IPS DF 6.9 (cell line): ENCODE measurements at places on chromosomes 12 and 14.

GRCh38 chr12:11007608-11008007 lies 9.5 kb upstream of the TAS2R20 start:
- H3K4me3 ChIP-seq, result no peak overlapping the region
- H3K27ac ChIP-seq, result no peak overlapping the region
- H3K4me1 ChIP-seq, result no peaks in the 10 kb centered on the region
- no peak for DNase-seq

DNA sequence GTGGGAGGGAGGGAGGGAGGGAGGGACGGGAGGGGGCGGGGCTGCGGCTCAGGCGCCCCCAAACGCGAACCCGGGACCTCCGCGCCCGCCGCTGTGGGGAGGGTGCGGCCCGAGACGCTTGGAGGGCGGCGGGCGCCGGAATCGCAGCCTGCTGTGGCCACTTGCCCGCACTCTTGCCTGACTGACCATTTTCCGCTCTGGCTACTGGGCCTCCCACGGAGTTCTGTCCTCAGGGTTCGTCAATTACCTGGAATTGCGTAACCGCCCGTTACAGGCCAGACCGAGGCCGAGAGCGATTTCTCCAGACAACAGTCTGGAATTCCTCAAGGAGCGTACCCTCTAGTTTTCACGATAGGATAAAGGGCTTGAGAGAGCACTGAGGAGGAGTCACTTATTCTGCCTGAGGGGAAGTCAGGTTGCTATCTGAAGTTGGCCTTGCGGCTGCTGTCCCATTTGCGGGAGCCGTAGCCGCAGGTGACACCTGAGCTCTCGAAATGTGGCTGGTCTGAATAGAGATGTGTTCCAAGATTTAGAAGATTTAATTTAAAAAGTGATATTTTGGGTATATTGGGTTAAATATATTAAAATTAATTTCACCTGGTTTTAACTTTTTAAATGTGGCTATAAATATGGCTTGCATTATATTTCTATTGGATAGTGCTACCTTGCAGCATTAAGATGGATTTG lies 446 bp upstream of the ZNF641 start:
- no peak overlapping the region for H3K27ac ChIP-seq
- H3K27me3 ChIP-seq, result no peaks in the 10 kb centered on the region; the same call in 1 of the 2 replicates
- no peaks in the 10 kb centered on the region for H3K4me1 ChIP-seq
- H3K4me3 ChIP-seq, result peak overlapping the region; percentile 96; the same call in 1 of the 2 replicates
- no peaks in the 10 kb centered on the region for H3K36me3 ChIP-seq

GRCh38 chr12:98227162-98227561 lies 288.2 kb upstream of the TMPO start:
- DNase-seq, result no peak
- no peak overlapping the region for H3K4me3 ChIP-seq
- no peak overlapping the region for H3K27ac ChIP-seq
- no peaks in the 10 kb centered on the region for H3K27me3 ChIP-seq
- no peaks in the 10 kb centered on the region for H3K36me3 ChIP-seq

DNA sequence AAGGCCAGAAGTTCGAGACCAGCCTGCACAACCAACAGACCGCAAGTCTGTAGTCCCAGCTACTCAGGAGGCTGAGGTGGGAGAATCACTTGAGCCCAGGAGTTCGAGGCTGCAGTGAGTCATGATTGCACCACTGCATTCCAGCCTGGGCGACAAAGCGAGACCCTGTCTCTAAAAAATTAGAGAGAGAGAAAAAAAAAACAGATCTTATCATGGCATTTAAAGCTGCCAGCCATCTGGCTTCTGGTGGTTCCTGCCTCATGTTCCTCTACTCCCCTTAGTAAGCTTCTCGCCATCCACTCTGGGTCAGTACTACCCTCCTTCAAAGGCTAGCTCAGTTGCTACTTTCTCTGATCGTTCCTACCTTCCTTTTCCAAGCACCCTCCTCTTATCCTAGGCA lies 16.1 kb downstream of the CLSTN3 start:
- H3K27me3 ChIP-seq, result no peaks in the 10 kb centered on the region
- H3K4me3 ChIP-seq, result no peak overlapping the region
- H3K27ac ChIP-seq, result no peak overlapping the region
- no peak for DNase-seq
- H3K36me3 ChIP-seq, result peaks cover 6% of the 10 kb centered on the region; the same call in 1 of the 2 replicates
- H3K4me1 ChIP-seq, result no peaks in the 10 kb centered on the region

DNA sequence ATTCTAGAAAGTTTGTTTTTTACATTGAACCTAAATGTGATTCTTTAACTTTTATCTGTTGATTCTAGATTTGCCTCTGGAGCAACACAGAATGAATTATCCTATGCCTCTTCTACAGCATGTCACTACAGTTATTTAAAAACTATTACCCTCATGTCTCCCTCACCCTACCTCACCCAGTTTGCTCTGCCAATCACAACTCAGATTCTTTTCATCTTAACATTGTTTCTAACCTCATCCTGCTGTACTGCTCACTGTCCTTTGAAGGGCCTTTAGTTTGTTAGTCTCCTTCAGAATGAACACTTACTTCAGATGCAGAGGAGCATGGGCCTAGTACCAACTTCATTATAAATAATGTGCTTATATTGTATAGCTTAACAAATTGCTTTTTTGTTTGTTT lies 21.5 kb downstream of the YLPM1 start:
- H3K27me3 ChIP-seq, result no peaks in the 10 kb centered on the region
- H3K27ac ChIP-seq, result no peak overlapping the region
- no peak overlapping the region for H3K4me3 ChIP-seq
- H3K36me3 ChIP-seq, result peaks cover 14% of the 10 kb centered on the region
- no peak for DNase-seq
- H3K4me1 ChIP-seq, result no peaks in the 10 kb centered on the region

GRCh38 chr14:99148861-99149610 lies 123.0 kb downstream of the BCL11B start:
- no peaks in the 10 kb centered on the region for H3K27me3 ChIP-seq
- H3K27ac ChIP-seq, result no peak overlapping the region
- DNase-seq, result no peak
- H3K4me3 ChIP-seq, result no peak overlapping the region

DNA sequence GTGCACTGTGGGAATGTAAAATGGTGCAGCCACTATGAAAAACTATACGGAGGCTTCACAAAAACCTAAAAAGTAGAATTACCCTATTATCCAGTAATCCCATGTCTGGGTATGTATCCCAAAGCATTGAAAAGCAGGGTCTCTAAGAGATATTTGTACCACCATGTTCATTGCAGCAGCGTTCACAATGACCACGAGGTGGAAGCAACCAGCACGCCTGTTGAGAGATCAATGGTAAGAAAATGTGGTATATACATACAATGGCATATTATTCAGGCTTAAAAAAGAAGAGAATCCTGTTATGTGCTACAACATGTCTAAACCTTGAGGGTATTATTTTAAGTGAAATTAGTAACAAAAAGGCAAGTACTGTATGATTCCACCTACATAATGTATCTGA lies 910 bp upstream of the NOPCHAP1 start:
- no peak overlapping the region for H3K4me3 ChIP-seq
- no peak for DNase-seq
- no peaks in the 10 kb centered on the region; the same call in 1 of the 2 replicates for H3K4me1 ChIP-seq
- no peak overlapping the region for H3K27ac ChIP-seq

DNA sequence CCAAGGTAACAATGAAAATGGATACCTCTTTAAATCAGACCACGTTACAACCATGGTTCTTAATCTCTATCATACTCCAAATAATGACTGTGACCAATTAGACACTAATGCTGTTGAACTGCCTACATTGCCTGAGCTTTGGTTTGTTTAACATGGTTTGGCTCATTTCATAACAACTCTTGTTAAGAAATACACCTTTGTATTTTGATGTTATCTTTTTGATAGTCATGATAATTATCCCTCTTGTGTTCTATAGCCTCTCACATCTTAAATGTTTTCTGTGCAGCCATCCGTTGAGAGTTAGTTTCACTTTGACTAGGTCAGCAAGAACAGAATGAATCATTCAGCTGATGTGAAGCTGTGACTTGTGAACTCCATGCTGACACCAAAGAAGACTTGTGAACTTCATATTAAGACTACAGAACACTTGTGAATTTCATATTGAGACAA lies 75.5 kb upstream of the RERGL start:
- H3K4me3 ChIP-seq, result no peak overlapping the region
- DNase-seq, result no peak
- H3K4me1 ChIP-seq, result no peaks in the 10 kb centered on the region

- H3K4me3 ChIP-seq, result no peak overlapping the region
- H3K4me1 ChIP-seq, result peaks cover 2% of the 10 kb centered on the region; the same call in 1 of the 2 replicates
- no peak overlapping the region for H3K27ac ChIP-seq
- peak; percentile 60 for DNase-seq
- no peaks in the 10 kb centered on the region for H3K27me3 ChIP-seq
Measured at GRCh38 chr14:67943947-67944346, 124.4 kb downstream of the RAD51B start.

DNA sequence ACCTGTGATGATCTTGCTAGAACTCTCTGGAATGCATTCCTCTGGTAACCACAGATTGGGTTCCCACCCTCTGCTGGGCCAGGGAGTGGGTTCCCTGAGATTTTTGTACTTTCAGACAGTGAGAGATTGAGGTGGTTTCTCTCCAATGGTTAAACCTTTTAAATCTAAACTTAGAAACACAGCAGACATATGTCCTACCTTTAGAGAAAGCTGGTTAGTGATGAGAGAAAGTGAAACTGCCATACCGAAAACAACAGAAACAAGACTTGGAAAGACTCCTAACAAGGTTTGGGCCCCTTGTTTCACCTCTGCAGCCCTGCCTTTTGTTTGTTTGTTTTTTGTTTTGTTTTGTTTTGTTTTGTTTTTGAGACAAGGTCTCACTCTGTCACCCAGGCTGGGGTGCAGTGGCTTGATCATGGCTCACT lies 9.7 kb upstream of the SGPP1 start:
- no peak for DNase-seq
- no peaks in the 10 kb centered on the region for H3K27me3 ChIP-seq
- no peaks in the 10 kb centered on the region for H3K4me1 ChIP-seq
- H3K36me3 ChIP-seq, result no peaks in the 10 kb centered on the region
- no peak overlapping the region for H3K4me3 ChIP-seq
- H3K27ac ChIP-seq, result no peak overlapping the region

GRCh38 chr12:16043480-16043879 lies 132.3 kb downstream of the DERA start:
- no peak overlapping the region for H3K27ac ChIP-seq
- no peaks in the 10 kb centered on the region for H3K27me3 ChIP-seq
- no peaks in the 10 kb centered on the region for H3K36me3 ChIP-seq
- H3K4me1 ChIP-seq, result no peaks in the 10 kb centered on the region
- no peak for DNase-seq
- no peak overlapping the region for H3K4me3 ChIP-seq

DNA sequence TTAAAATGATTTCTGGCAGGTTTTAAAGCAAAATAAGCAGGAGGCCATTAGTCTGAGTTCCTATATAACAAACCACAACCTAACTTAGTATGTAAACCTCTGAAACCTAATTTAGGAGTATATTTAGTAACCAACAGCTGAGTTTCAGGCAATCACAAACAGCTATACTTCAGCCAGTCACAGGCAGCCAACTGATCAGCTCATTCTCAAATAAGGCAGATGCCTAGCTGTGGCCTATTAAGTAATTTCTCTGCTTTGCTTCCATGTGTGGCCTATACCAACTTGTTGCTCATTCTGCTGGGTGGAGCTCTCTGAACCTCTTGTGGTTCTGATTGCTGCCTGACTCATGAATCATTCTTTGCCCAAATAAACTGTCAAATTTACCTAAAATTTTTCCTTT lies 408.9 kb upstream of the FBXO33 start:
- no peak for DNase-seq
- H3K27ac ChIP-seq, result no peak overlapping the region
- H3K4me1 ChIP-seq, result no peaks in the 10 kb centered on the region
- H3K36me3 ChIP-seq, result no peaks in the 10 kb centered on the region
- H3K4me3 ChIP-seq, result no peak overlapping the region

- peaks cover 5% of the 10 kb centered on the region; the same call in 1 of the 2 replicates for H3K4me1 ChIP-seq
- H3K4me3 ChIP-seq, result no peak overlapping the region
- no peak overlapping the region for H3K27ac ChIP-seq
- no peaks in the 10 kb centered on the region for H3K36me3 ChIP-seq
- DNase-seq, result no peak
- H3K27me3 ChIP-seq, result no peaks in the 10 kb centered on the region
Measured at GRCh38 chr12:3085341-3086139, 8.4 kb downstream of the TSPAN9 start.

- no peak overlapping the region for H3K4me3 ChIP-seq
- H3K36me3 ChIP-seq, result no peaks in the 10 kb centered on the region
- no peak for DNase-seq
- H3K27ac ChIP-seq, result no peak overlapping the region
- no peaks in the 10 kb centered on the region for H3K4me1 ChIP-seq
- no peaks in the 10 kb centered on the region for H3K27me3 ChIP-seq
Measured at GRCh38 chr12:256958-257357, 5.7 kb downstream of the SLC6A13 start.

DNA sequence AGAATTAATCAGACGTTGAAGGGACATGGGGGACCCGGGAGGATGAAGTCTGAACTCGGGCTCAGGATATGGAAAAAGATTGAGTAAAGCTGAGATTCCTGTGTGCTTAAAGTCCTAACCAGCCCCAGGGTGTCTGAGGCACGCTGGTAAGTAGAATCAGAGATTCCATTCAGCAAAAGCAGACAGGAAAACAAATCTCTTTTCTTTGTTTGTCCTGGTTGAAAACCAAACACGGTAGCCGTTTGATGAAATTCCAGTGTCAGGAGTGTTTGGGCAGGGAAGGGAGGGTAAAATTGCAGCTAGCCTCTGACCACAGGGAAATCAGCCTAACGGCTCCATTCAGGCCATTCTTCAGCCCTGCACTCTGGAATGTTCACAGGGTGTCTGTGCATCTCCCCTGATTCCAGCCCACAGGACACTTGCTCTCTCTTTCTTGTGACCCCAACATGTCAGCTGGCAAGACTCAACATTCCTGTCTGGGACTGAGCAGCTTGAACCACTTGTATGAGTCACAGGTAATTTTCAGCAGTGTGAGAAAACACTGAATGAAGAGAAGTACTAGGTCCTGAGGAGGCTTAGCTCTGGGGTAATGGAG lies 31.0 kb downstream of the NINJ2 start:
- no peak overlapping the region for H3K4me3 ChIP-seq
- no peaks in the 10 kb centered on the region for H3K36me3 ChIP-seq
- H3K4me1 ChIP-seq, result peaks cover 3% of the 10 kb centered on the region; the same call in 1 of the 2 replicates
- no peak for DNase-seq
- H3K27ac ChIP-seq, result no peak overlapping the region

DNA sequence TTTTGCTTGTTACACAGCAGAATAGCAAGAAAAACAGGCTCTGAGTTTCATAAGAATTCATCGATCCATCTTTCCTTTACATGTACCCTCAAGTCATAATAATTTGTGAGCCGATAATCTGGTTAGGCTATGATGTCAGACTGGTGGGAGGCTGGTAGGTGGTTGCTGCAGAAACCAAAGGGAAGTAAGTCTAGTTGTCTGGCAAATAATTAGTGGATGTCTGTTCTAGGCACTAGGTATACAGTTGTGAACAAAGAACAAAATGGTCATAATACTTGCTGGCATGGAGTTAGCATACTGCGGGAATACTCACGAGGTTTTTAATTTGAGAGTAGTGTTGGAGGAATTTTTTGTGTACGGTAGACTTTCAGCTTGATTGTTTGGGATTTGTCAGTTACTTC lies 8.8 kb downstream of the SUSD6 start:
- H3K4me1 ChIP-seq, result no peaks in the 10 kb centered on the region
- H3K27me3 ChIP-seq, result no peaks in the 10 kb centered on the region
- H3K36me3 ChIP-seq, result no peaks in the 10 kb centered on the region
